ELF-1 (cell line): ENCODE measurements at places on chromosomes 1 and 21.

- no peak for DNase-seq
Observed at GRCh38 chr21:17402937-17403336, 109.9 kb upstream of the CXADR start.

GRCh38 chr21:42022906-42023305, 12.7 kb upstream of the ZBTB21 start:
- no peak for DNase-seq

GRCh38 chr21:43318841-43319781, 107.8 kb downstream of the SIK1 start:
- DNase-seq: peak; percentile 53

GRCh38 chr1:203500279-203500678, 6.3 kb downstream of the OPTC start:
- DNase-seq: no peak

DNA sequence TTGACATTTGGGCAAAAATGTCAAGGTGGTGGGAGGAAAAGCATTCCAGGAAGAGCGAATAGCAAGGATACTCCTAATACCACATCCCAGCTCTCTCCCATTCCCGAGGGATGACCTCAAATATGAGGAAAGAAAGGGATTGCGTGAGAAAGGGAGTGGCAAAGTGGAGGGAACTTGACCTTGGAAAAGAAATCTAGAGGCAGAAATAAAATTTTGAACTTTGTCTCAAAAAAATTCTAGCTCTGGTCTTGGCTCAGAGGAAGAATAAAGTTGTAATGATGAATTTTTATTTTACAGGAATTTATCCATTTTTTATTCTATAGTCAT, 127.8 kb downstream of the TBX19 start:
- no peak for DNase-seq

- peak; percentile 97 for DNase-seq
Observed at GRCh38 chr1:147084273-147085096, 87.8 kb downstream of the PRKAB2 start.

DNA sequence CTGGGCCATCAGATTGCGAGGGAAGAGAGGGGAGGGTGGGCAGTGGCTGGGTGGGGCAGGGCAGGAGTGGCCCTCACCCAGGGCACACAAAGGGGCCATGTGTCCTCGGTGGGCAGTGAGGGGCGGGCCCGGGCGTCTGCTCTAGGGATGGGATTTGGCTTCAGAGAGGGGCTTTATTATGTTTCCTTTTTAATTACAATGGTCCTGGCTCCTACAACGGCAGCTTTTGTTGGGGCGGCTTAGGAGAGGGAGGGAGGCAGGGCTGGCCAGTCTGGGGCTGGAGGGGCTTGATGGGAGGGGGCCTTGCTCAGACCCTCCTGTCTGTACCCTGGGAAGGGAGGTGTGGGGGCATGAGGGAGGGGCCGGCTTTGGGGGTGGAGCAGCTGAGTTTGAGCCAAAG, 102.8 kb upstream of the WNT4 start:
- DNase-seq: no peak

DNA sequence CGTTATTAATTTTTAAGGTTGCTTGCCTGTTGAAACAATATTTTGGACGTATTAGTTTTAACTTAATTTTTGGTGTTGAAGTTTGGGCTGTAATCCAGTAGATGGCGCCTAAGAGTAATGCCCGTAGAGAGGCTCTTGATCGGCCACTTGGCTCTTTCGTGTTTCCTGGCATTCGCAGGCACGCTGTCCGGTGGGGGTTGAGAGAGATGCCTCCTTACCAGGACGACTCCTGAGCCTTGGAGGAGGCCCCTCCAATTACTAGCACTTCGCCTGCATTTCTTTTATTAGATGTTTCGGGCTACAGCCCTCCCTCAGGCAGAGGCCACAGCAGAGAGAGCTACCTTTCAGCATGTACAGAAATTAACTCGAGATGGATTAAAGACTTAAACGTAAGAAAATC, 12.0 kb downstream of the OR2M4 start:
- DNase-seq: peak; percentile 25

- DNase-seq: no peak
Observed at GRCh38 chr1:231702804-231703203, 76.2 kb downstream of the DISC1 start.

GRCh38 chr1:77484334-77484733, 198.1 kb downstream of the ZZZ3 start:
- no peak for DNase-seq

DNA sequence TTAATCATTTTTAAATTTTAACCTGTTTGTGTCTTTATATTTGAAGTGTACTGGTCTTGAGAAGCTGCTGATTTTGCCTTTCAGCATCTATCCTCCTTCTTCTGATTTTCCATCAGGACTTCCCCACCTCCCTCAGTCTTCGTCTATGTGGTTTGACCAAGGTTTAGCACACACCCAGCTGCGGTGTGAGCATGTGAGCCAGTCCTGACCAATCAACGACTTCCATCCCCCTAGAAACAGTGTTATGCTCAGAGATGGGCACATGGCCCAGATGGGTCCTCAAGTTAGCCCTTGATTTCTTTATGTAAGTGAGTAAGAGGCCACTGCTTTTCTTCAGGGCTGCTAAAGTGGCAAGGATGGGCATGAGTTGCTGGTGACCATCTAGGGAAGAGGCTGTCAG, 190.8 kb downstream of the MATN1 start:
- DNase-seq: no peak

GRCh38 chr1:219954736-219955421, 26.5 kb upstream of the SLC30A10 start:
- no peak for DNase-seq

DNA sequence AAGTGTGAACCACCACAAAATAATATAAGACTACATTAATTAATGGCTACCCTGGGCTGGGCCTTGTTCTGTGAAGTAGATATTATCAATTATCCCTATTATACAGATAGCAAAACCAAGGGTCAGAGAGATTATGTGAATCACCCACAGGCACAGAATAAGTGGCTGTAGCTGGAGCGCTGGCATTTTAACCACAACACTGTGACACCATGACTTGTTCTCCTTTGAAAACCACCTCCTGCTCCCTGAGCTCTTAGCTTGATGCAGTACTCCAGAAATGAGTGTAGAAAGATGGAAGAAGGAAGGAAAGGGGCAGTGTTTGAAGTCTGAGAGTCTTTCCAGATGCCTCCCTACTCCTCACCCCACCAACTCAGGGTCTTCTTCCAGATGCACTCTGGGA, 29.5 kb upstream of the JUN start:
- no peak for DNase-seq

GRCh38 chr1:85058311-85058710, 10.0 kb upstream of the MCOLN3 start:
- no peak for DNase-seq

DNA sequence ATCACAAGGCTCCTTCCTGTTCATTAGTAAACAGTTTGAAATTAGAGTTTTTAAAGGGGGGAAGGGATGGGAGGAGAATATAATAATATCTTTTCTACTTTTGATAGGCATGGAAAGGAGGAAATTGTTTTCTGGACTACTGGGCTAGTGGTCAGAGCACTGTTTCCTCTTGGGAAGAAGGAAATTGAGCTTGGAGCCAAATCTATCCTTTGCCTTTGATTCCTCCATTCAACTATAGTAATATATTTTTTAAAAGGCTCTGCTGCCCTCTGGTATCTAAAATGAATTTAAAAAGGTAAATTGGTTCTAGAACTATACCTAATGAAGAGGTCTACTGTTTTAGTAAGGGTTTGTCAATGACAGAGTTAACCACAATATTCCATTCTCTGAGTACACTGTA, 5.9 kb downstream of the IARS2 start:
- no peak for DNase-seq

GRCh38 chr1:237120683-237121082, 78.7 kb downstream of the RYR2 start:
- DNase-seq: no peak

GRCh38 chr1:17819129-17819802, 64.1 kb downstream of the ACTL8 start:
- DNase-seq: peak; percentile 86

DNA sequence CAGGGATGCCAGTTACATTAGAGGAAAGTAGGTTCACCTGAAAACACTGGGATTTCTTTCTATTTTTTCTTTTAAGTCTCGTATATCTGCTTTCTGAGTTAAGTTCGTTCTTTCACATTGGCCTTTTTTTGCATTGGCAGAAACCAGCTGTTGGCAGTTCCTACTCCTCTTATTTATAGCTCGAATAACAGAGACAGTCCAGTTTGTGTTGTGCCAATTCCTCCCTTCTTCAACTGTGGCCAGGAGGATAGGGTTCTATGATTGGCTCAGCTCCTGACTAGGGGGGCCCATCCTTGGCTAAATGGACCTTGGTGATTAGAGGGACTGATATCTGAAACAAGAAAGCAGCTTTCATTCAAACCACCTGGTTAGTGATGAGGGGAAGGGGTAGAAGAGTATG, 115.8 kb downstream of the RPS6KC1 start:
- DNase-seq: no peak

- DNase-seq: no peak
Observed at GRCh38 chr1:234735476-234735875, 125.5 kb upstream of the IRF2BP2 start.

DNA sequence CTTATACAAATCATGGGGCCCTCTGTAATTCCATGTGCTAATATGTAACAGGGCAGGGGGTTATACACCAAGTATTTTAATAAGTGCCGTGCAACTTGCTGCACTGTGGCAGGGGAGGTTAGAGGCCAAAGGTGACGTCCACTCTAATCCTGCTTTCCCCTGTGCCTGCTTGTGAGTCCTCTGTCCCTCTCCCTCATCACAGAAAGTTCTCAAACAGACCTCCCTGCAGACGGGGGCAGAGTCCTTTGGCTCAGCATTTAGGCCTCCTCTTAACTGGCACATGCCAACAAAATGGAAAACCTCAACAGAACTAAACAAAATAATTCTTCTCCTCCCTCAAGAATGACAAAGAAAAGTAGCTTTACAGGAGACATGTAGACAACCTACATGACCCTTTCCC, 2.9 kb downstream of the RXRG start:
- DNase-seq: no peak

- DNase-seq: no peak
Observed at GRCh38 chr1:54110996-54111395, 41.8 kb downstream of the CDCP2 start.

DNA sequence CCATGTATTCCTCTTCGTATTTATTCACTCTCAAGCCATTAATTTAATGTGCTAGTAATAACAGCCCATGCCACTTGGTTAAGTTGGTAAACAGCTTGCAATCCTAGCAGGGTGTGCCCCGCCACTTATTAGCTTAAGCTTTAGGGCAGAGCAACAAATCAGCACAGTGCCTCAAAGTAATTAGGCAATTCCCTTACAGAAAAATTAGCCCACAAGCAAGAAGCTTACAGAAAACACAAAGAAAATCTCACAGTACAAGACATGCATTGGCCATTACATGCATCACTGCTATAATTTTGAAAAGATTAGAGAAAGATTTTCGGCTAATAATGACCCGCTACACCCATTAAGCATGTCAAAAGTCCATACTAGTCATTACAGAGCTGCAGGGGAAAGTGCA, 47.6 kb downstream of the TGFB2 start:
- DNase-seq: no peak

- no peak for DNase-seq
Observed at GRCh38 chr1:14672005-14672404, 73.5 kb downstream of the KAZN start.

GRCh38 chr1:71698186-71698585, 584.2 kb downstream of the NEGR1 start:
- no peak for DNase-seq

DNA sequence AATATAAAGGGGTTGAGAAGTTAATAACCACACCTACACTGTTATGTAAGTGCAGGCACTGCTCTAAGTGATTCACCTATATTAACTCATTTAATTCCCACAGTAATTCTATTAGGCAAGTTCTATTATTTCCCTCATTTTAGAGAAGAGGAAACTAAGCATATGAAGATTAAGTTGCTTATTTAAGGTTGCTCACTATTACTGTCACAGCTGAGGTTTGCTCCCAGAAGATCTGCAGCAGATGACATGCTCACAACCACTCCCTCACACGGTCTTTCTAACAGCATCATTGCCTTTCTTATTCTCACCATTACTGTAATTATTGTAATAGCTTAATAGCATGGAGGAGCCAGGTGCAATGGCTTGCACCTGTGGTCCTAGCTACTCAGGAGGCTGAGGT, 196.4 kb upstream of the GREM2 start:
- DNase-seq: no peak

DNA sequence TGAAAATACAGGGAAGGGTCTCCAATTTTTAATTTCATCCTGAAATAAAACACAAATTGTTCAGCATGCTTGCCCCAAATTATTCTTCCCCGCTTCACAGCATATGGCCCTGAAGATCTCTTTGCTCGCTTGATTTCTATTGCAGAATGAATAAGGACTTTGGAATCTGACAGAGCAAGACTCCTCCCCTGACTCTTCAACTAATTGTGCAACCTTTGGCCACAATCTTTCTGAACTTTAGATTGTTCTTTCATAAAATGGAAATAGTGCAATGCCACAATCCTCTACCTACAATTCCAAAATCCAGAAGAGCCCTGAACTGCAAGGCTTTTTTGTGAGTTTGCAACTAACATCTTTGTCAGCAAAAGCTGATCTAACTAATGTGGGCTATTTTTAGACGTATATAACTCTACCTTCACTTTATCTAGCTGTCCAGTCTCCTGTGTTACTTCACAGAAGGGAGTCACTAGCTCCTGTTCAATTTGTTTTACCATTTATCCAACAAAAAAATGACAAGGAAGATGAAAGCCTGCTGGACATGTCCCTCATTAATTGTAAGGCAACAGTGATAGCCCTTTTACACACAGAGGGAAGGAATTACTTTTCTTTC, 13.4 kb downstream of the RNASEL start:
- DNase-seq: no peak

DNA sequence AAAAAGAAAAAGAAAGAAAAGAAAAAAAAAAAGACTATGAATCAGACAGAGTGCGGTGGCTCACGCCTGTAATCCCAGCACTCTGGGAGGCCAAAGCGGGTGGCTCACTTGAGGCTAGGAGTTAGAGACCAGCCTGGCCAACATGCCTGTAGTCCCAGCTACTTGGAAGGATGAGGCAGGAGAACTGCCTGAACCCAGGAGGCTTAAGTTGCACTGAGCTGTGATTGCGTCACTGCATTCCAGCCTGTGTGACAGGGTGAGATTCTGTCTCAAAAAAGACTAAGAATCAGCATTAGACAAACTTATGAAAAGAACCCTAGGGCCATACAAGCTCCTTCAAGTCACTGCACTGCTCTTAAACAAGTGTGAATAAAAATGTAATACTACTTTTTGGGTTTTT, 16.9 kb downstream of the PSMB4 start:
- DNase-seq: no peak

- no peak for DNase-seq
Observed at GRCh38 chr1:8640950-8641349, 176.5 kb downstream of the RERE start.

GRCh38 chr1:202210969-202211368, 17.4 kb downstream of the LGR6 start:
- DNase-seq: no peak

DNA sequence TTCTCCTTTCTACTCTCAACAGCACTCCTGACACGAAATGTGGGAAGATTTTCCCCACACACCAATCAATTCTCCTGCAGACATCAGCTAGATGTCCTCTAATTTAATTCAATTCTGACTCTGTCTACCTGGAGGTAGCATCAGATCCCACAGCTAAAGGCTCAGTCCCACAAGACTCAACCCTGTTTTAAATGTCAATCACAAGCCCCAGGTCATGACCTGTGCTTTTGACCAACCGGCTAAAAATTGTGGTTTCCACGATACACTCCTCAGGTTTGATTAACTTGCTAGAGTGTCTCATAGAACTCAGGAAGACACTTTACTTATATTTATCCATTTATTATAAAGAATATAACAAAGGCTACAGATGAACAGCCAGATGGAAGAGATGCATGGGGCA, 27.4 kb downstream of the IL23R start:
- no peak for DNase-seq
